ENCODE measurements at places on chromosomes 16 and 17.

- no peak for DNase-seq
Observed at GRCh38 chr17:1989135-1989534, 36.0 kb downstream of the RTN4RL1 start.

DNA sequence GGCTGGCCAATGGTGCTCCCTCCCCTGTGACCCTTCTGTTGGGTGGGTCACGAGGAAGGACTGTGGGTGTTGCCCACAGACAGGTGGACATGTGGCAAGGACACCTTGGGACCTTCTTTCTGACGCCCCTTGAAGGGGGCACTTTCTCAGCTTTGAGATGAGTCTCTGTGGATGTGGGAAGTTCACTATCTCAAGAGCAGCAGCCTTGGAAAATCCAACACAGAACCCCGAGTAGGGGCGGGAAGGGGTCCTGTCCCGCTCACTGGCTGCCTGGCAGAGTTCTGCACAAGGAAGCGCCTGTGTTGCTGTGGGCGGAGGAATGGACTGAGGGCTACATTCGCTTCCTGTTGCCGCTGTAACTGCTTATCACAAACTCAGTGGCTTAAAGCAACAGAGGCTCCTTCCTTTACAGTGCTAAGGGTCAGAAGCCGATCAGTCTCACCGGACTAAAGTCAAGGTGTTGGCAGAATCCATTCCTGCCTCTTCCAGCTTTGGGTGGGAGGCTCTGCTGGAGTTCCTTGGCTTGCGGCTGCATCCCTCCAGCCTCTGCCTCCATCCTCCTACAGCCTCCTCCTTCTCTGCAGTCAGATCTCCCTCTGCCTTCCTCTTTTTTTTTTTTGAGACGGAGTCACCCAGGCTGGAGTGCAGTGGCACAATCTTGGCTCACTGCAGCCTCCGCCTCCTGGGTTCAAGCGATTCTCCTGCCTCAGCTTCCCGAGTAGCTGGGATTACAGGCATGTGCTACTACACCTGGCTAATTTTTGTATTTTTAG lies 305.2 kb downstream of the SEC14L1 start:
- no peak for DNase-seq

- no peak for DNase-seq
Observed at GRCh38 chr17:68182940-68183551, 64.8 kb upstream of the AMZ2 start.

DNA sequence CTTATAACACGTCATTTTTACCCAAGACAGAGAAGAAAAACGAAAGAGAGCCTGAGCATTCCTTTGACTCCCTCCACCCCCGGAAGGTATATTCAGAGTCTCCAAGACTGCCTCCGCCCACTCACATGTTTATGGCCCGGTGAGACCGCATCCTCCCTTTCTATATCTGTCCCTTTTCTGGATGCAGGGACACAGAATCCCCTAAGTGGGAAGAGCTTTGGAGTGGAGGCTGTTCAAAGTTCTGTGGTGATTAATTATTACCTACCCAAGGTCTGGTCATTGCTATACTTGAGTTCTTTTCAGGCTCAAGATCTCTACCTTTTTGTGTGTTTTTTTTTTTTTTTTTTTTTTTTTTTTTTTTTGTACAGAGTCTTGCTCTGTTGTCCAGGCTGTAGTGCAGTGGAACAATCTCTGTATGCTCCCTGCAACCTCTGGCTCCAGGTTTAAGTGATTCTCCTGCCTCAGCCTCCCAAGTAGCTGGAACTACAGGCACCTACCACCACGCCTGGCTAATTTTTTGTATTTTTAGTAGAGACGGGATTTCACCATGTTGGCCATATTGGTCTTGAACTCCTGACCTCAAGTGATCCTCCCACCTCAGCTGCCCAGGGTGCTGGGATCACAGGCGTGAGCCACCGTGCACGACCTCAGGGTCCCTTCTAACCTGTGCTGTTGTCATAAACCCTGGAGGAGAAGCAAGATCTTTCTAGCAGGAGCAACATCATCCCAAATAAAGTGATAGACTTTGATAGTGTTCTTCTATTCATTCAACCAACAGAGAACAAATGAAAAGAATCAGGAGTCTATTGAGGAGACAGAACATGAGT lies 407.1 kb downstream of the WWOX start:
- DNase-seq, result no peak

GRCh38 chr17:18981642-18982424 lies 22.7 kb downstream of the FAM83G start:
- DNase-seq, result peak; percentile 64

GRCh38 chr17:73835605-73836004 lies 191.4 kb upstream of the SDK2 start:
- DNase-seq, result no peak

DNA sequence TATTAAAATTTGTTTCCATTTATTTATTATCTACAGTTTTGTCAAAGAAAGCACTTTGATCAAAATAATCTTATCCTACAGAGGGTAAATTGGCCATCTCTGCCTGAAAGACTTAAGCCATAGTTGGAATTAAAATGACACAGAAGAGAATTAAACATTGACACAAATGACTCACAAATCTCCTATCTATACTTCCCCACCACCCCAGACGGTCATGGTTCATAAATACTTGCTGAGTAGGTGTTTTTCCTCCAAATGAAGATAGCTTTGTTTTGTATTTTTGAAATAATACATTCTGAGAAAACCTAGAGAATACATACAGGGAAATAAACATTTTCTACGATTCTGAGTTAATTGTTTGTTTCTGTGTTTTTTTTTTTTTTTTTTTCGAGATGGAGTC lies 142.8 kb downstream of the MAP2K6 start:
- DNase-seq, result no peak

GRCh38 chr16:79571903-79572535 lies 28.5 kb downstream of the MAF start:
- DNase-seq, result no peak

DNA sequence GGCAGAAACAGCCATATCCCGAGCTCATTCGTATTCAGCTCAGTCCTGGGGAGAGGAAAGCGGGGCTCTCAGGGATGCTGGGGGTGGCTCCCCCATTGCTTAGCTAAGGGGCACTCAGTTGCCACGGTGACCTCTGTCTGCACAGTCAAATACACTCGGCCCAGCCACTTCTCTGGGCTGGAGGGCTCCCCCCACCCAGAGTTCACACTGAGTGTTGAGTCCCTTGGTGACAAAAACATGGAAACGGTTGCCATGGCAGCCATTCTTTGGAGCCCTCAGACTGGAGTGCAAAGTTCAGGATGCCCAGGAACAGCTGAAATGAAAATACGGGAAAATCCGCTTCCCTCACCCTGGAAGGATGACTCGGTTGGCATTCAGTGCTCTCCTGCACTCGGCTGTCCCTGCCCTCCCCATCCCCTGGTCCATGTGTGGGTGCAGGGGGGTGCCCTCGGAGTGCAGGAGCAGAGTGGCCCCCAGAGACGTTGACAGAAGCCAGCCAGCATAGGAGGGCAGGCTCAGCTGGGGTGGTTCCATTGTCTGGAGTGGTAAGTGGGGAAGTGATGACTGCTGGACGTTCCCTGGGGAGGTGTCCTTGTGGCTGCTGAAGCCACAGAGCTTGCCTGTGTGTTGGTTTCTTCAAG lies 216.5 kb downstream of the NTN1 start:
- DNase-seq, result no peak

DNA sequence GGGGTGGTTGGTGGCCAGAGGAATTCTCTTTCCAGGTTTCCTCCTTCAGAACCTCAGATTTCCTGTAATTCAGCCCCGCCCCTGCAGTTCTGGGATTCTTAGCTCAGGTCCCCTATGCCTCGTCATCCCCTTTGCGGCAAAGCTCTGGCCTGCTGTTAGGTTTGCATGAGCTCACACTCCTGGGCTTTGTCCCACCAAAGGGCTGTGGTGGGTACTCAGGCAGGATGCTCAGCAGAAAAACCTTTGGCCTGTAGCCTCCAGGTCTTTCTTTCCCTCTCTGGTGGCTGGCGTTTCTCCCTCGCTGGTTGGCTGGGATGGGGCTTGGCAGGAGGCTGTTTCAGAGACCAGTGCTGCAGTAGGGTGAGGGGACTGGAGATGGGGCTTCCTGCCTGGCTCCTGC lies 9.6 kb upstream of the PLEKHG4 start:
- no peak for DNase-seq

GRCh38 chr16:76303637-76304314 lies 26.6 kb downstream of the CNTNAP4 start:
- no peak for DNase-seq

DNA sequence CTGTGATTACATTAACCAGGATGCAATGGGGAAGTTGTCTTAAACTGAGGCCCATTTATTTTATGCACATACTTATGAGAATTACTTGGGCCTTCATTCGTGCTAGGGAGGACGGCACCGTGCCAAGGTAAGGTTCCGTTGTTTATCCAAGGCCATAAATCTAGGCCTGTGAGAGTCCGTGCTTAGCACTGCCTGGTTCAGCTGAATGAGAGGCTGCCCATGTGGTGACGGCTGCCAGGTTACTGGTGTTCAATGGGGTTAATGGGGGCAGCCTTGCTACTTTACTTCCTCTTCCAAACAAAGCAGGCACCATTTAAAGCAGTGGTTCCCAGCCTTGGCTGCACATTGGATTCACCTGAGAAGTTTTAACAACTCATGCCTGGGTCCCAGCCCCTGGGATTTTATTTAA lies 135.1 kb upstream of the NOL11 start:
- no peak for DNase-seq

DNA sequence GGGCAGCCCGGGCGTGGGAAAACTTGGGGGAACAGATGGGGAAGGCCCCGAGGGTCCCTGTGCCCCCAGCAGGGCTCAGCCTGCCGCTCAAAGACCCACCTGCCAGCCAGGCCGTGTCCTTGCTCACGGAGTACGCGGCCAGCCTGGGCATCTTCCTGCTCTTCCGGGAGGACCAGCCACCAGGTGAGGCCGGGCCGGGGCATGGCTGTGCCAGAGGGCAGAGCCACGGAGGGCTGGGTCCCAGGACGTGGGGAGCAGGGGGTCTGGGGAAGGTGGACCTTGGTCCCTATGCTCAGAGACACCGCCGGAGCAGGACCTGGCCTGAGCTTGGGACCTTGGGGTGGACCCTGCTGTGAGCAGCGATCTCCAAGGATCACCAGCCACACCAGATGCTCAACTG lies 509 bp downstream of the ADAD2 start:
- no peak for DNase-seq

DNA sequence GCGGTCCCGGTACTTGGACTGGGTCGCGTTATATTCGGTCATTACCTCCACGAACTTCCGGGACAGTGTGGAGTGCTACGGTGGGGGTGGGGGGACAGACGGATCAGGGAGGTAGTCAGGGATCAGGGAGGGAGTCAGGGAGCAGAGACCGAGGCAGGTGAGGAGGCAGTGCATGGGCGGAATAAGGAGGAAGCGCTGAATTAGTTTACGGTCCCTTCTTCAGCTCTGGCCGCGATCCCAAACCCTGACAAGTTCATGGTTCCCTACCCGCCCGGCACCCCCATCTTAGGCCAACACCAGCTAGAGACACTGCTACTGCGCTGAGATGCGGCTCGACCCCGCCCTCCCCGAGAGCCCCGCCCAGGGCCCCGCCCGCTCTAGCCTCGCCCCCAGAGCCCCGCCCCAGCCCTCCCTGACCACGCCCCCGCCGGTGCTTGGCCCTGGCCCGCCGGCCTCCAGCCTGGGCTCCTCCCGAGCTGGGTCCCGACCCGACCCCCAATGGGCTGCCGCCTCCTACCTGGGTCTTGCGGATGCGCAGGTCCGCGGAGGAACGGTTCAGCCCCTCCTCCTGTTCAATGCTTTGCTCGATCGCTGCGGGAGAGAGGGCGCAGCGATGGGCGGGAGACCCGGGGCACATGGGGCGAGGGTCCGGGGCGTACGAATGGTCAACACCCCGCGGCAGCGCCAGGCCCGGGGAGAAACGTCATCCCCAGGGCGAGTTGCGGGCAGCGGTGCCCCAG lies 12.1 kb downstream of the HSD3B7 start:
- peak; percentile 90 for DNase-seq

DNA sequence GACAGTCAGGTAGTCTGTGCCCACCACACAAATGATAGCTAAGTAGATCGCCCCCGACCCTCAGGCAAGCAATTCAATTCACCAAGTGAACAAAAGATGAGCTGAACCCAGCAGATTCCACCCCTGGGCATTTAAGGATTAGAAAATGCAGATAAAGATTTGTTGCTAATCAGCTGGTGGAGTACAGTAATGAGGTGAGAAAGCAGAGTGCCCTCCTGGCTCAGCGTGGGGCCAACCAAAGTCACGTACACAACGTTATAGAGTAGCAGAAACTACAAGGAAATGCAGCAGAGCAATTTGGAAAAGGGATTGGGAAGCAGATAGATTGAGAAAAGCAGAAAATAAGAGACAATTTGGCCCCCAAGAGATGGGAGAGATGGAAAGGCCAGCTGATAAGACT lies 91.2 kb downstream of the SOX9 start:
- no peak for DNase-seq

GRCh38 chr17:39008633-39009032 lies 41.4 kb upstream of the FBXO47 start:
- DNase-seq, result no peak

GRCh38 chr16:12573730-12574383 lies 229.8 kb downstream of the CPPED1 start:
- peak; percentile 78 for DNase-seq

DNA sequence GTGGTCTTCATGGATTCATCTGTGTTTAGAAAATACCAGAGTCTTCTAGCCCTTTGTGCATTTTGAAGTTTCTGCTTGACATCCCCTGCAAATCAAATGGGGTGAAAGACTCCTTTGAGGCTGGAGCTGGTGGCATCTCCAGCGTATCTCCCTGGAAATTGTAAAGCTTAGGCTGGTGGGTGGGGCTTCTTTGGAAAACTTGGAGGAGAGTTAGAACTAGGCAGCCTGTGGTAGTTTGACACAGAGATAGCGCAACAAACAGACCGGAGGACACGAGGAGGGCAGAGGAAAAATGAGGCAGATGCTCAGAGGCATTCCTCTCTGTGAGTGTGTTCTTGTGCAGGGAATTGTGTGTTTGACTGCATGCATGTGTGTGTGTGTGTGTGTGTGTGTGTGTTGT lies 116.3 kb downstream of the IRX5 start:
- DNase-seq, result no peak

- DNase-seq, result no peak
Observed at GRCh38 chr16:924806-925205, 46.0 kb downstream of the LMF1 start.

- DNase-seq, result no peak
Observed at GRCh38 chr17:76145231-76146052, 4.4 kb upstream of the FOXJ1 start.

GRCh38 chr17:51439395-51440229 lies 179.3 kb downstream of the UTP18 start:
- DNase-seq, result no peak

DNA sequence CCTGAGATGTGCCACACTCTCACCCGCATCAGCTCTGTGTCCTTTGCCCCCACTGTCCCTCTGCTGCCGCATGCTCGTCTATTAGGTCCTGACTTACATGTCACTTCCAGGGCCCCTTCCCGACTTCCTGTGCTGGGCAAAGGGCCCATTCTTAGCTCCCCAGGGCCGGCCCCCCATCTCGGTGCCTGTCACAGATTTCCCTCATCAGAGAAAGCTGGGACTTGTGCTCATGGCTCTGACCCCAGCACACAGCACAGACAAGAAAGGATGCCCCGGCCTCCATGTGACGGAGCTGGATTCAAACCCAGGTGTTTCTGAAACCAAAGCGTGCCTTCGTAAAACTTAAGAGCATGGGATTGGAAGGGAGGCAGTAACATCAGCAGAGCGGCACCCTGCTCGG lies 5.9 kb upstream of the MAPK7 start:
- no peak for DNase-seq
